Fibroblast of the conjunctiva (primary cell): ENCODE measurements at places on chromosomes 2 and 18.

DNA sequence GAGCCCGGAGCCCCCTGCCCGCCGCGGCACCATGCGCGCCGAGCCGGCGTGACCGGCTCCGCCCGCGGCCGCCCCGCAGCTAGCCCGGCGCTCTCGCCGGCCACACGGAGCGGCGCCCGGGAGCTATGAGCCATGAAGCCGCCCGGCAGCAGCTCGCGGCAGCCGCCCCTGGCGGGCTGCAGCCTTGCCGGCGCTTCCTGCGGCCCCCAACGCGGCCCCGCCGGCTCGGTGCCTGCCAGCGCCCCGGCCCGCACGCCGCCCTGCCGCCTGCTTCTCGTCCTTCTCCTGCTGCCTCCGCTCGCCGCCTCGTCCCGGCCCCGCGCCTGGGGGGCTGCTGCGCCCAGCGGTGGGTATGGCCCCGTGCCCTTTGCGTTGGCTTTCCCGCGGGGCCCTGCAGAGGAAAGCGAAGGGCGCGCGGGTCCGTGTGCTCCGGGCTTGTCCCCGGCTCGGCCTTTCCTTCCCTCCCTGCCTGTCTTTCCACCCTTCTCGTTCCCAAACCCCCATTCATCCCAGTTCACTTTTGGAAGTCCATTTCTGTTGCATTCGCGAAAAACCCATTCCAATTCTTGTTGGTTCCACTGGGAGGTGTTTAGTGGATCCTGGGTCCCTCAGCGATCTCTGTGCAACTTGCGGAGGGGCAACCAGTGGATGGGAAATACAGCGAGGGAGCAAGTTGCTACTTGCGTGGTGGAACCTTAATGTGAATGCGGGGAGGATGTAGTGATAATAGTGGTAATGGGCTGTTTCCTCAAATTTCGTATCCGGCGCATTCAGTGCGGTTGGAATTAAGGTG lies 599 bp downstream of the ADAM23 start:
- no peak for DNase-seq

GRCh38 chr18:78980777-78981380 lies 1.3 kb downstream of the SALL3 start:
- DNase-seq = no peak

DNA sequence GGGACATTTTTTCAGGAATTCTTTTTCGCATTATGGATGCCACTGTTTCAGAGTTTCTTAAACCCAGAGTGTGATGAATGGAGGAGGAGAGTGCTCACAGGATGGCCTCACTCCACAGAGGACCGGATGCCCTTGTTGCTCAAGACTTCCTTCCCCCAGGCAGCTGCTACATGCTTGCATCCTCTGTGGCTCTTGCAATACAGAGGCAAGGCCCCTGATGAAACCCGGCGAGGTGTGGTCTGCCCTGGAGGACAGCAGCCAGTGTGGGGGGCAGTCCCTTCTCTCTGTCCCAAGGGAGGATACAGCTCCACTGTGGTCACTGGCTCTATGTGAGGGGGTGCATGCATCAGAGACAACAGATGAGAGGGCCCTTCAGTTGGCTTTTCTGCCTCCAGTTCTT lies 109.6 kb downstream of the SH3RF3 start:
- DNase-seq = peak; percentile 85

GRCh38 chr2:3745920-3746319 lies 42.5 kb downstream of the DCDC2C start:
- DNase-seq = no peak

DNA sequence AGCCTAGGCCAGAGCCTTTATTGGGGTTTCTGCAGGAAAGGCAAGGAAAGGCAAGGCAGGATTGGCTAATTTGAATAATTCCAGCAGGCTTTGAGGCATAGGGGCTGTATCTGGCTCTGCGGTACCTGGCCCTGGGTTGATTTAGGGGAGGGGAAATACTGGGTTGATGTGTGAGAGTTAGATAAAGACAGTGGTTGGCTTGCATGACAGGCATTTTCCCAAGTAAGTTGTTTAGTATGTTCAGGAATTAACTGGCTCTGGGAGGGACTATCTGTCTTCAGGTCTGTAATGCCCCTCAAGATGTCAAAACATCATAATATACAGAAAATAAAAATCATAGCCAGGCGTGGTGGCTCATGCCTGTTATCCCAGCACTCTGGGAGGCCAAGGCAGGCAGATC lies 98.7 kb downstream of the UBR3 start:
- no peak for DNase-seq

DNA sequence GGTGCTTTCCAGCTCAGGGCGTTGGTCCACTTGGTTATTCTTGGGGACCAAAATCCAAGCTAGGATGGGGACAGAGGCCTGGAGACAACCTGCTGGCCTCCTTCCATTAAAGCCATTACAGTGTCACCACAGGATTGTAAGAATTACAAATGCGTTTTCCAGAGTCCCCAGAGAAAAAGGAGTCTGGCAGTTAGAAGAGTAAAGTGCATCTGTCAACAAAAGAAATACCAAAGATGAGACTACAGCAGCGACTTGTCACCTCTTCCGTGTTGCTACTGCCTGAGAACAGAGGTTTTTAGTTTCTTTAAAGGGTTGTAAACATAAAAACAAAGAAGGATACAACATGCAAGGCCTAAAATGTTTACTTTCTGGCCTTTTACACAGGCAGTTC lies 235.7 kb downstream of the AGAP1 start:
- no peak for DNase-seq

DNA sequence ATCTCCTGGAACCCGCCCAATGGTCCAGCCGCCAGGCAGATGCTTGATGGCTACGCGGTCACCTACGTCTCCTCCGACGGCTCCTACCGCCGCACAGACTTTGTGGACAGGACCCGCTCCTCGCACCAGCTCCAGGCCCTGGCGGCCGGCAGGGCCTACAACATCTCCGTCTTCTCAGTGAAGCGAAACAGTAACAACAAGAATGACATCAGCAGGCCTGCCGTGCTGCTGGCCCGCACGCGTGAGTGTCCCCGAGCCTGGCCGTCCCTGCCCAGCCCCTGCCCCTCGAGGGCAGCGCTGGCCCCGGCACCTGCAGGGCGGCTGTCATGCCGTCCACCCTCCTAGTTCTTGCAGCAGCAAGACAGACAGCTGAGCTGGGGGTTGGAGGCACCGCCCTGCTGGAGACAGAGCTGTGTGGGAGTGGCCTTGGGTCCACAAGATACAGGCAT lies 36.7 kb downstream of the MTERF4 start:
- DNase-seq = no peak

DNA sequence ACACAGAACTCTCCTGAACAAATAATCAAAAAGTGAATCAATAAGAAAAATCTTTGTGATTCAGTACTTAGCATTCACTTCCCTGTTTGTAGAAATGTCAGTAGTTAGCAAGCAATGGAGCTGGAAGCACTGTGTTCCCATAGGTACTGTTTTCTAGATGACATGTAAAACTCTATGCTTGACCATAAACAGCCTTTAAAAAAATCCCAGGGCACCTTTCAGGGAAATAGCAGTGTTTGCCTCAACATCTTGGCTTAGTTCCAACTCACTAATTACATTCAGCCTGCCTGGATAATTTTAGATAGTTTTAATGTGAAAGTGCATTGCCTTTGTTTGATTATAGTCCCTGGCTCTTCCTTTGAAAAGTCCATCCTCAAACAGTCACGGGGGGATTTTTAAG lies 721.8 kb downstream of the ERBB4 start:
- DNase-seq = no peak

- DNase-seq = no peak
Measured at GRCh38 chr2:150490466-150490865, 3.0 kb upstream of the RND3 start.

- no peak for DNase-seq
Measured at GRCh38 chr18:5315838-5316237, 20.3 kb upstream of the ZBTB14 start.

DNA sequence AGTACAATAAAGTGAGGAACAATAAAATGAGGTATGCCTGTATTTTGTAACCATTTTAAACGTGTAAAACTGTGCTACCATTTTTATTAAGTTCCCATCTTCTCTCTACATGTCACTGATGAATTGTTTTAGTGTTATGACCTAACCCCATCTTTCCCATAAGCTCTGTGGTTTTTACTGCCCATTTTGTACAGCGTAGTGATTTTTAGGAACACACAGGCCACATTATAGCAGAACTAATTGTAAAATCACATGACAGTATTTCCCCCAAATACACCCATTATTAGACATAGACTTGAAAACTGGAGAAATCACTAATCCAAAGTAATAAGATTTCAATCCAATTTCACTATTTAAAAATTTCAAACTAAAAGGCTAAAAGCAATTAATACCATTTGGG lies 130.7 kb downstream of the TMEM247 start:
- DNase-seq = no peak

- DNase-seq = no peak
Measured at GRCh38 chr2:143148757-143149156, 19.5 kb downstream of the ARHGAP15 start.

GRCh38 chr2:48724278-48724677 lies 31.2 kb downstream of the LHCGR start:
- DNase-seq = no peak

GRCh38 chr2:149132339-149132738 lies 93.8 kb downstream of the LYPD6B start:
- no peak for DNase-seq

- no peak for DNase-seq
Measured at GRCh38 chr2:131046028-131046917, 47.0 kb downstream of the FAM168B start.

- DNase-seq = no peak
Measured at GRCh38 chr2:145075454-145076062, 555.6 kb upstream of the ZEB2 start.

DNA sequence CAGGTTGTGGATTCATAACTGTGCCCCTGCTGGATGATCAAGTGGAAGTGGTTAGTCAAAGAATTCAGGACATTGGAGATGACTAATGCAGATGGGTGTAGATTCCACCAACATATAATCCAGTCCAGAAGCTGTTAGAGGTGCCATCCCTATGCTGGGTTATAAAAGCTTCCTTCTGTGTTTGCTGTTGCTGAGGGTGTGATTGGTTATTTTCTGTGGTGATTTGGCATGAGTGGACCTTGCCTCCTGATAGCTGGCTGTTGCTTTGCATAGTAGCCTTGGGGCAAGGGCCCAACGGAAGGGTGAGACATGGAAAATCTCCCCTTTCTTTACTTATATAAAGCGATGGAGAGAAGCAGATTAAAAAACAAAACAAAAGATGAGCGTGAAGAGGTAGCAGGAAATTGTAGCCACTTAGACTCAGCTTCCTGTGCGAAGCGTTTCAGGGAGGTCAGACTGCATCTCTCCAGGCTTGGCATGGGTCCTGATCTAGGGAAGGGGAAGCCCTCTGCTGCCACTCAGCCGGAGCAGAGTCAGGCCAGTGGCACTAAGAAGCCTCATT lies 190.4 kb downstream of the FMNL2 start:
- DNase-seq = peak; percentile 39
